ENCODE measurements at places on chromosomes 6 and 20. TPM values are rescaled to one million over a fixed set of nuclear protein-coding genes. Genes with fewer than 3 reads are reported as not detected.

The TP53TG5 gene
- total RNA-seq = not detected

The CHD6 gene
- 20.9 TPM for total RNA-seq

The AIG1 gene
- total RNA-seq = 26.5 TPM

The ADTRP gene
- 1.1 TPM for total RNA-seq

The SPATA25 gene
- total RNA-seq = 0.28 TPM

The PMEPA1 gene
- total RNA-seq = 1.5 TPM

The PXT1 gene
- under 0.01 TPM for total RNA-seq

The BTN1A1 gene
- under 0.01 TPM for total RNA-seq

The HLA-G gene
- total RNA-seq = not detected

The BPIFB2 gene
- not detected for total RNA-seq

The CDH22 gene
- not detected for total RNA-seq

The INSM1 gene
- total RNA-seq = not detected

The SLC32A1 gene
- under 0.01 TPM for total RNA-seq

The CUL7 gene
- 52.4 TPM for total RNA-seq

The GINS1 gene
- total RNA-seq = 29.3 TPM

The ANGPT4 gene
- total RNA-seq = under 0.01 TPM

The GNRH2 gene
- not detected for total RNA-seq

The UST gene
- total RNA-seq = 26.8 TPM

The RRAGD gene
- total RNA-seq = 7.0 TPM

The MACROD2 gene
- total RNA-seq = under 0.01 TPM

All from regular cardiac myocyte (primary cell).